ENCODE measurements at places on chromosomes 16 and 17. TPM values are rescaled to one million over a fixed set of nuclear protein-coding genes. Genes with fewer than 3 reads are reported as not detected.

The AIPL1 gene
- total RNA-seq = 0.13 TPM

The COPZ2 gene
- total RNA-seq = 174 TPM

The CTRL gene
- 0.32 TPM for total RNA-seq

The NFE2L1 gene
- 167 TPM for total RNA-seq

The TMEM100 gene
- total RNA-seq = 0.91 TPM

The GOT2 gene
- 26.3 TPM for total RNA-seq

The SPN gene
- total RNA-seq = not detected

The SERPINF2 gene
- total RNA-seq = 0.11 TPM

The JPH3 gene
- not detected for total RNA-seq

The GCGR gene
- total RNA-seq = not detected

The TBC1D3K gene
- total RNA-seq = not detected

The KRT40 gene
- total RNA-seq = not detected

The TMC5 gene
- total RNA-seq = not detected

The FUS gene
- 39.7 TPM for total RNA-seq

The NOG gene
- total RNA-seq = not detected

The IGFALS gene
- not detected for total RNA-seq

The CACNG1 gene
- not detected for total RNA-seq

The GRAPL gene
- total RNA-seq = not detected

The ENPP7 gene
- total RNA-seq = not detected

The DOC2B gene
- total RNA-seq = 0.32 TPM

The CA4 gene
- not detected for total RNA-seq

The CPNE7 gene
- total RNA-seq = 0.22 TPM

The KAT8 gene
- total RNA-seq = 27.0 TPM

The MYH11 gene
- total RNA-seq = 0.11 TPM

The KIF19 gene
- not detected for total RNA-seq

The NACA2 gene
- 0.13 TPM for total RNA-seq

The CHAD gene
- not detected for total RNA-seq

The EME1 gene
- 3.0 TPM for total RNA-seq

The ST6GALNAC1 gene
- not detected for total RNA-seq

Data from articular chondrocyte of knee joint (primary cell).